ENCODE measurements at places on chromosomes 4 and X. TPM values are rescaled to one million over a fixed set of nuclear protein-coding genes. Genes with fewer than 3 reads are reported as not detected.

DNA sequence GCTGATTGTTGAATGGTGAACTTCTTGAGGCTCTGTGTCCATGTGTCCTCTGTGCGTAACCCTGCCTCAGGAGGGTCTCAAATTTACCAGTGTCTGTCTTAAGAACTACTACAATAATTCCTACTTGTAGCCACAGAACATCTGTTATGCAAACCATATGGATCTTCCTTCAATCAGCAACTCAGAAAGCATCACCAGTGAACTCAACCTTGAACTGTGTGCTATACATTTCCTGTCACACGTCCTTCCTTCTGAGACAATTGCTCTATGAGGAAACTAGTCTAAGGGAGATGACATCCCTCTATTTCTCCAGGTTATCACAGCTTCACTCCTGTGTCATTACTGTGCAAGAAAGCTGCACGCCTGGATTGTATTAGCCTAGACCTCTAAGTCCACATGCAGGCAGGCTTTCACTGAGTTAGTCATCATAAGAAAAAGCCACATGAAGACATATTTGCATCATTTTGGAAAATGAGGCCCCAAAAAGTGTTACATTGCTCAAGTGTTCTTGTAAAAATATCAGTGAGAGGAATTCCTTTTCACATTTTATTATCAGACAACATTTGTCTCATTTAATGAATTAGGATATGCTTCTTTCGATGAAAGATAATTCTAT, 157.8 kb downstream of the AFF2 start:
- DNase-seq: no peak

DNA sequence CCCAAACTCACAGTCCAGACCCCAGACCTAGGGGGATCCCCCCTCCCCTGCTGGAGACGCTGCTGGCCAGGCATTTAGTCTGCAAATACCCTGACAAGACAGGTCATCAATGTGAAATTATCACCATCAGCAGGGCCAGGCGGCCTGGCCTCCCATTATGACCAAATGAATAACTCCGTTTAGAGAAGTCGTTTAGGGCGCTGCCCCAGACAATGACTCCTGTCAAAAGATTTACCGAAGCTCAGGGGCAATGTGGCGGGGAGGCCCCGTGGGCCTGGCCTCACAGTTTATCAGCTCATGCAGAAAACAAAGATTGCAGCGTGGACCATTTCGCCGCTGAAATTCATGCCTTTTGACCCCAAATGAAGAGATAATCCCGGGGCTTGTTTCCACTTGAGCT, 76.5 kb downstream of the HMX1 start:
- DNase-seq: no peak

GRCh38 chr4:76212851-76213414, 691 bp downstream of the SCARB2 start:
- peak; percentile 80 for DNase-seq

GRCh38 chr4:66330125-66330524, 659.8 kb upstream of the EPHA5 start:
- DNase-seq: no peak

- no peak for DNase-seq
Observed at GRCh38 chr4:152946446-152946845, 10.3 kb downstream of the FHDC1 start.

- no peak for DNase-seq
Observed at GRCh38 chr4:156505341-156505955, 466.2 kb downstream of the PDGFC start.

- DNase-seq: no peak
Observed at GRCh38 chr4:3484057-3484973, 21.2 kb downstream of the DOK7 start.

DNA sequence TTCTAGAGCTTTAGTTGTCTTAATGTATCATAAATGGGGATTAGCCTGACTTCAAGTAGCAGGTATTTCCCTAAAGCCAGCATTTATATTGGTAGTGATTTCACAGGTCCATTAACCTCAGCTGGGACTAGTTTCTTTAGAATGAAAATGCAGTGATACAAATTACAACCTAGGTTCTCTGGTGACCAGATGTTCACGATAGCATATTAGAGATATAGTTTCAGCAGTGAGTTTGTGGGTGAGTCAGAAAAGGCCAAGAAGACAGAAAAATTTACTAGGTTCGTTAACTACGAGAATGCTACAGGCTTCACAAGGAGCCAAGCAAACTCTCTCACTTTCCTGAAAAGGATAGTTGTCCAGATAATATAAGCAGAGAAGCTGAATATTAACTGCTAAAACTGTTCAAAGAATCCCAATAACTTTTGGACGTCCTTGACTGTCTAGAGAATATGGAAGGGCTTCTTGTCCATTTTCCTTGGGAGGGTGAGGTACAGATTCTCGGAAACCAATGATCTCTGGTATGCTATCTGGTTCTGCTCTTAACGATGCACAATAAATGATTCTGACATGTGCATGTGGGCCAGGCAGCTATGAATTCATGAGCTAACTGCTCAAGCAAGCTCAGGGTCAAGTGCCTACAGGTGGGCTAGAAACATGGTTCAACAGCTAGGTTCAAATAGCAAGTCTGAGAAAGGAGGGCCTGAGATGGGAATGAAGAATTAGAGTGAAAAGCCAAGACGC, 6.0 kb upstream of the SPCS3 start:
- no peak for DNase-seq

DNA sequence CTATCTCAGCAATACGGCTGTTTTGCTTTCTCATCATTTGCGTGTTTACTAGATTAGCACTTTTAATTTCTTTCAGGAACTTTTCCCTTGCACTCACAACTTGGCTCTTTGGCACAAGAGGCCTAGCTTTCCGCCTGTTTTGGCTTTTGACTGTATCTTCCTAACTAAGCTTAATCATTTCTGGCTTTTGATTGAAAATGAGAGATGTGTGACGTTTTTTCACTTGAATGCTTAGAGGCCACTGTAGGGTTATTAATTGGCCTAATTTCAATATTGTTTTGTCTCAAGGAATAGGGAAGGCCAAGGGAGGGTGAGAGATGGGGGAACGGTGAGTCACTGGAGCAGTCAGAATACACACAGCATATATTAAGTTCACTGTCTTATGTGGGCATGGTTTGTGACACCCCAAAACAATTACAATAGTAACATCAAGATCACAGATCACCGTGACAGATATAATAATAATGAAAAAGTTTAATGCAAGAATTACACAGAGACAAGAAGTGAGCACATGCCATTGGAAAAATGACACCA, 27.3 kb downstream of the MND1 start:
- DNase-seq: no peak

GRCh38 chr4:88162626-88163025, 4.2 kb upstream of the ABCG2 start:
- no peak for DNase-seq

DNA sequence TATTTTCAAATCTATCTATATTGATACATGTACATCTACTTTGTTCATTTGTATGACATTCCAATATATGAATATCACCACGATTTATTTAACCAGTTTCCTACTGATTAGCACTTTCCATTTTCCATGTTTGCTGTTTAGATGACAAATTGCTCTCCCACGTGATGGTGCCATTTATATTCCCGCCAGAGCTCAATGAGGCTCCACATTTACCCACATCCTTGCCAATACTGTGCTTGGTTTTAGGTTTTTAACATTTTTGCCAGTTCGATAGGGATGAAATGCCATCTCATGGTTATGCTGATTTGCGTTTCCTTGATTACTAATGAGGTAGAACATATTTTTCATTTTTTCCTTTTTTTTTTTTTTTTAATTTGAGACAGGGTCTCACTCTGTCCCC, 86.7 kb upstream of the TRIM2 start:
- no peak for DNase-seq

DNA sequence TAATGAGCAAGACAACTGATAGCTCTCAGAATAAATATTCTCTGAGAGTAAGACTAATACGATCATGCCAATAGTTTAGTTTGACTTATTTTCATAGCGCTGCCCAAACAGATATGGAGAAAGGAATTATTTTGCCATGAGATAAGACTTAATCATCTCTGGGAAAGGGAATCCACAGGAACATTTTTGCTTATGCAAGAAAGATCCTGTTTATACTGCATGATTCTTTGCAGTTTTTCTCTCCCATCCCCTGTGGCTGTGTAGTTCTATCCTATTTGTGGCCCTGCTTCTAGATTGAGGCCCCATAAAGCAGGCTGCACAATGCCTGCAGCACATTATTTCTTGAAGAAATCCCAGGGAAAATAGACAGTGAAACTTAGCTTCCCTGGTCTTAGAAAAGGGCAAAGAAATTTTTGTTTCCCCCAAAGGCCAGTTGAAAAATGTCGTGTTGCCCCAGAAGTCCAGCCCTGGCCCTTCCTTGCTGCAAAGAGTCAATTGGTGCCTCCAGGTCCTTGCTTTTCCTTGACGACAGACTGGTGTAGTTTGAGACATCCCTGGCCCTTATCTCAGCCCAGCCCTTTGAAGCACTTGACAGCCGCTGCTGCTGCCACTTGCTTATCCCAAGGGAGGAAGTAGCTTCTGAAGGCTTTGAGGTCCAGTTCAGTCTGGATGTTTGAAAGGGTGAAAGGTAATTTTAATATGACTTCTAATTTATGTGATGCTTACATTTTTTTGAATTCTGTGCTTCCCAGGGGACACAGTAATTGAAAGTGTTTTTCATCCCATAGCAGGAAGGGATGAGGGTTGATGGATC, 45.0 kb upstream of the SH3RF1 start:
- DNase-seq: peak; percentile 80

GRCh38 chr4:7821245-7822136, 118.2 kb downstream of the AFAP1 start:
- no peak for DNase-seq

DNA sequence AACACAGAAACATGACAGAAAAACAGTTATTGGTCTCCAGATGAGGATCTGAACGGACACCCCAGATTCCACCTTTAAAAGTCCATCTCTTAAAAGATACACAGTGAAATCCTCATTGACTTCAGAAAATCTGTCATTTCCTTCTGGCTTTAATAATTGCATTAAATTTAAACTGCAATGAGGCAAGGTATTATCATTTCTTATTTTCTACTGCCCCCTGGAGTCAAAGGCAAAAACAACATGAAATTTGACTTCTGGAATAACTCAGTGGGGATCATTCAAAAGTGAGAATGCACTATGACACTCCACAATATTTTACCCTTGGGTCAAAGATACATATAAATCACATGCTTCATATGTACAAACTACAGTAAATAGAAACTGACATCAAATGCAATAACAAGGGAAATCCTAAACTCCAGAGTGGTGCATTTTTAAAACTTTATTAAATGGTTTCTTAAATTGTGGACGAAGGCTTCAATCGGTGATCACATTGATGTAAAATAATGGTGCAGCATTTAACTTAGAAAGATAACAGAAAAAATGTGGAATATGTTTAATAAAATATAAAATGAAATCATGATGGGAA, 56.4 kb upstream of the SPANXN1 start:
- DNase-seq: peak; percentile 20

DNA sequence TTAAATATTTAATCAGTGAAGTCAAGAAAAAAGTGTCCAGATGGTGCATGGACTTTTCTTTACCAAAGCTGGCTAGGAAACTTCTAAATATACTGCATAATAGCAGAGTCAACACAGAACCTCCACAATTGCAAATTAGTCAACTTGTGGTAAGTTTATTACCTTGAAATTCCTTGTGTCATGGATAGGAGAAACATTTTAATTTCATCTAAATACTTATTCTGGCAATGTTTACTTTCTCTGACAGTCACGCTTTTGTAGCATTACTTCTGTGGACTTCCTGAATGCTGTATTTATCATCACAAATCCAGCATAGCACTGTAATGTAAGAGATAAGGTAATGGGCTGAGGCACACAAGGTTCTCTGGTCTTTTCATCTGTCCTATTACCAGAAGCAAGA, 2266.1 kb downstream of the PCDH7 start:
- no peak for DNase-seq

DNA sequence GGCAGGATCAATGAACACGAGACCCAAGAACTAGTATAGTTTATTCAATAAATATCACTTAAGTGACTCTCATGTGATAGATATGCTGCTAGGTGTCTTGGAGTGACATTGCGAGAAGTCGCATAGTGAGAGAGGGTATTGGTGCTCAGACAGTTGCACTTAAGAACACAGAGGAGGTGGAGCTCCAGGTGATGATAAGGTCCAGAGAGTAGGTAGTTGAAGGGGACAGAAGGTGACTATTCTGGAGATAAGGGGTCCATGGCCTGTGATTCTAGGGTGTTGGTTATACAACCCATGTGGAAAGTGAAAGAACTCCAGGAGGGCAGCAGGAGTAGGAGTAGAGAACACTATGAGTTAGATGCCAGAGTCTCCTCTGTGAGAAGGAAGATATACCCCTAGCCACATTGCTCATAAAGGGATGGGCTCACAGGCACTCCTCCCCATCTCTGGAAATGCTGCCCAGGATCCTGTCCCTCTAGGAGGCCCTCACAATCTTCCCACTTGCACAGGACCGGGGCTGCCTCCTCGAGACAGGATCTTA, 9.2 kb downstream of the MAGED1 start:
- no peak for DNase-seq

DNA sequence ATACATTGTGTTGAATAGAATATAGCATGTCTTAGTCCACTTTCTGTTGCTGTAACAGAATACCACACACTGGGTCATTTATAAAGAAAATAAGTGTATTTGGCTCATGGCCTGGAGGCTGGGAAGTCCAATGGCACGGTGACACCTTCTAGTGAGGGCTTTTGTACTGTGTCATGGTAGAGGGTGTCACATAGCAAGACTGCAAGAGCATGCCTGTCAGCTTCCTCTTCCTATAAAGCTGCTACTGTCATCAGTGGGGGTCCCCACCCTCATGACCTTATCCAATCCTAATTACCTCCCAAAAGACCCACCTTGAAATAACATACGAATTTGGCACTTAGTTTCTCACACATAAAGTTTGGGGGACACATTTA, 193.2 kb downstream of the PTTG2 start:
- no peak for DNase-seq

DNA sequence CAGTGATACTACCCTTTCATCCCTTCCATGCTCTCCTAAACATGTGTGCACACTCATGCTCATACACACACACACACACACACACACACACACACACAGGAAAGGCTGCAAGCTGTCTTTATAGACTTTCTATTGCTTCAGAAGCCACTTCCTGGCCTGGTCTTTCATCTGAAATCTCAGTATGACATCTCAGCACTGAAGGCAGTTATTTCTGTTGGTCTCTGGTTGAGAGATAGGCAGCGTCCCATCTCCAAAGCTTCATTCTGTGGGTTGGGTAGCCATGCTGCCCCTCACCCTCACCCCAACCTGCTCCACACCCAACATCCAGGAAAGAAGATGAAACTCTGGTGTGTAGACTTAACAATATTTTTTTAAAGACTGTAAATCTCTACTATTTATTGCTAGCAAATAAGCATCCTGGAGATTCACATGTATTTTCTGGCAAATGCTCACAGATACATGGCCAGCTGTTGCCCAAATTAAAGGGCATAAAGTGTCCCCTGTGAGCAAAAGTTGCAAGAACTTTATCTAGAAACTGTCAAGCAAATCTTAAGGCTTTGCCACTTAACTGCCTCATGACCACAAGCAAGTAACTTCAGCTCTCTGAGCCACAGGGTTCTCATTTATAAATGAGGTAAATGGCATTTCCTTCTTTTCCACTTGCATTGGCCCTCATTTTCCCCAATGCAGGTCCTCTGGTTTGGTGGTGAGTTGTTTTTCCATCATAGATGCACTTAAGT, 189.8 kb upstream of the AFF2 start:
- DNase-seq: no peak

NMU gene
- 33.2 TPM for polyA plus RNA-seq

JADE3 gene
- polyA plus RNA-seq: 14.1 TPM

SPANXA2 gene
- polyA plus RNA-seq: not detected

GABRA4 gene
- 0.36 TPM for polyA plus RNA-seq

CACNA1F gene
- polyA plus RNA-seq: 1.4 TPM

PAGE2B gene
- polyA plus RNA-seq: not detected

DAPP1 gene
- polyA plus RNA-seq: not detected

HPGDS gene
- polyA plus RNA-seq: 2.6 TPM

RNF128 gene
- polyA plus RNA-seq: 0.51 TPM

IDUA gene
- 3.6 TPM for polyA plus RNA-seq

TMEM192 gene
- polyA plus RNA-seq: 9.2 TPM
